Right ventricle myocardium superior (tissue), 1 donor: ENCODE measurements at places on chromosomes 3 and 15. TPM values are rescaled to one million over a fixed set of nuclear protein-coding genes. Genes with fewer than 3 reads are reported as not detected.

ZBED2 gene
- not detected for total RNA-seq

FES gene
- 17.1 TPM for total RNA-seq

TRPC1 gene
- total RNA-seq = 10.0 TPM

CLDN18 gene
- total RNA-seq = not detected

ADIPOQ gene
- total RNA-seq = 8.2 TPM

TSEN2 gene
- total RNA-seq = 24.6 TPM

TAMM41 gene
- total RNA-seq = 7.5 TPM

EFHB gene
- not detected for total RNA-seq

C3orf80 gene
- not detected for total RNA-seq

DNA sequence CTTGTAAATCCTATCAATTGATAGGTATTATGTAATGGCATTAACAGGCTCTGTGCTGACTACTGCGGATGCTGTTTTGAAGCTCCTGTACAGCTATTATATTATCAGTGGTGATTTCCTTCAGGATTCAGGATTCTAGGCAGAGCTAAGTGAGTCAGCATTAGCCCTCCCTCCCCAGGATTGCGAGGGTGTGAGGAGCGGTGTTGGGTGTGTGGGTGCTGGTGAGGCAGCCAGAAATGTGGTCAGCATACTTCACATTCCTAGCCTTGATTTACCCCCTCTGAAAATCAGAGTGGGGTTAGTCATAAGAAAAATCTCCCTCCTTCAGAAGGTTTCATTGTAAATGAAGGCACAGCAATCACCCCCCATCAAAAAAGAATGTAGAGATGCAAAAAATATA is 72.5 kb downstream of the SNTN start:
- DNase-seq = no peak

- no peak for DNase-seq
These were observed 393.1 kb downstream of the DIPK2A start for GRCh38 chr3:144364737-144365136.

DNA sequence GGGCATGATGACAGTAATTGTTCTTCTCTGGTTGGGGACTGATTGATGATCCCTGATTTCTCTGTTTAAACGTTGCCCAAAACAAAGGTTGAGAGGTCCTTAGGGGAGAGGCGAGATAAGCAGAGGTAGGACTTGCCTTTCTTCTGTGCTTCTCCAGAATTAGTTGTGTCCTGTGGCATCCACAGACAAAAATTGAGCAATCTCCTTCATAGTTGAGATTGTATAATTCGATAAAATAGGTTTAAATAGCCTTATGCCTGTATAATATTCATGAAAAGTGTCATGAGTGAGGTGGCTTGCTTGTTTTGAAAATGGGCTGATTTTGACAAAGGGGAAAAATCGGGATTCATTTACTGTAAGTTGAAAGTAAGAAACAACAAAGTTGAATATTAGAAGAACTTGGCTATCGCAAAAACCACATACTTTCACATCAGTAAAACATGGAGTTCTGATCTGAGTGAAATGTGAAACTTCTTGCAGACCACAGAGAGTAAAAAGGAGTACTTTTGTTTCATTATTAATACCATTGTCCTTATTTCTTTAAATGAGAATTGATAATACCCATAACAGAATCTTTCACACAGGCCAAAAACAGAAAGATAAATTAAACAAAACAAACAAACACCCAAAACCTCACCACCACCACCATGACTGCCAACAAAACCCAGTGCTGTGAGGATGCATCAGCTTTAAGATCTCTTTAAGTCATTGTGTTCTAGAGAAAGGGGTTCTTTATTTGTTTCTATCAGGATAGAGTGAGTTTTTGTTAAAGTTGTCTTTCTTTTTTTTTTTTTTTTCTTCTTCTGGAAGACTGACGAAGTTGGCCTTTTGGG is 155.7 kb downstream of the LPP start:
- no peak for DNase-seq

DNA sequence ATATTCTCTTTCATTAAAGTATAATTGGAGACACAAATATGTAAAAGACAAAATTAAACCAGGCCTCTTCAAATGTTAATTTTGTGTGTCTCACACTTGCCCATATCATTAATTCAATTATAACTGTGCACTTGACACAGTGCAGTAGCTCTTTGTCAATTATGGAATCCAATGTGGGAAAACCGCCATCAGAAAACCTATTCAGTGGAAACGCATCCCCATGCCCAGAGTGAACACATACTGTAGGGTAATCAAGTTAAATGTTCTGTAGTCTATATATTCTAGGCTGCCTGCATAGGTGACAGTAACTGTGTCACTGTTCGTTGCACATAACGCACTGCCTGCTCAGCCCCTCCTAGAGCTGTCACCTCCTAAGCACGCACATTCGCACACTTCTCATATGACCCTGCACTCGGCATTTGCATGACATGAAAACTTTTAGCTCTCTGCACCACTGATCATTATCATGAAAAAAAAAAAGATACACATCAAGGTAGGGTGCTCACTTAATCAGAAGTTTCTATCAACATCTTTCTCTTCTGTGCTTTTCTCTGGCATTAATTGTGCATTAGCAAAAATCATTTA is 63.2 kb downstream of the MEIS2 start:
- DNase-seq = no peak

- DNase-seq = no peak
These were observed 355.8 kb upstream of the IL12A start for GRCh38 chr3:159632851-159633250.

DNA sequence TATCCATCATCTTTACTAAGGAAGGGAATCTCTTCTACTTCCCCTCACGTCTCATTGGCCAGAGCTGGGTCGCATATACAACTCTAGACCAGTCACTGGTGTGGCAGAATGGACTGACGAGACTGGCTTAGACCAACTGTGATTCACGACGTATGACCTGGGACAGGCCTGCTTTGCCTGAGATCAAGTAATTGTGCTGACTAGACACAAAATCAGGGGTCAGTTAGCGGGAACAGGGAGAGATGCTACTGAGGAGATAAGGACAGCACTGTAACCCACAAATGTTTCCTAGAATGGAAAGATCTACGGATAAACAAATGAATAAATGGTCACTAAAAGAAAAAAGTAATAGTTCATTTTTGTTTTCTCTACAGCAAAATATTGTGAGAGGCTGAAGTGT is 308.3 kb downstream of the MAGI1 start:
- DNase-seq = no peak

DNA sequence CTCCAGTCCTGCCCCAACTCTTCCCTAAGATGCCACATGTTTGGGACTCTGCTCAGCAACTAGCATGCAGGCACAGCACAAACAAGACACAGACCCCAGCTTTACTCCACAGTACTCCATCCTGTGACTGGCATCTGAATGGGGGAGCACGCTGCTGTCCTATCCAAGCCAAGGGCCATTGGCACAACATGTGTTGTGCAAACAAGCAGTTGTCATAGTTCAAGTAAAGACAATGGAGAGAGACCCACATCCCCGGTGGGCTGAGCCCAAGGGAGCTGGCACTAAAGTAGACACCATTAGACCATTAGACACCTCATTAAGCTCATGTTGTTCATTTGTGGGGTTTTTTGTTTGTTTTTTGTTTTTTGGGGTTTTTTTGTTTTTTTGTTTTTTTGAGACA is 132.7 kb downstream of the CHSY1 start:
- DNase-seq = no peak

- no peak for DNase-seq
These were observed 170.3 kb downstream of the NSMCE3 start for GRCh38 chr15:29099131-29099880.

GRCh38 chr3:156017352-156018030 is 102.9 kb upstream of the KCNAB1 start:
- no peak for DNase-seq

DNA sequence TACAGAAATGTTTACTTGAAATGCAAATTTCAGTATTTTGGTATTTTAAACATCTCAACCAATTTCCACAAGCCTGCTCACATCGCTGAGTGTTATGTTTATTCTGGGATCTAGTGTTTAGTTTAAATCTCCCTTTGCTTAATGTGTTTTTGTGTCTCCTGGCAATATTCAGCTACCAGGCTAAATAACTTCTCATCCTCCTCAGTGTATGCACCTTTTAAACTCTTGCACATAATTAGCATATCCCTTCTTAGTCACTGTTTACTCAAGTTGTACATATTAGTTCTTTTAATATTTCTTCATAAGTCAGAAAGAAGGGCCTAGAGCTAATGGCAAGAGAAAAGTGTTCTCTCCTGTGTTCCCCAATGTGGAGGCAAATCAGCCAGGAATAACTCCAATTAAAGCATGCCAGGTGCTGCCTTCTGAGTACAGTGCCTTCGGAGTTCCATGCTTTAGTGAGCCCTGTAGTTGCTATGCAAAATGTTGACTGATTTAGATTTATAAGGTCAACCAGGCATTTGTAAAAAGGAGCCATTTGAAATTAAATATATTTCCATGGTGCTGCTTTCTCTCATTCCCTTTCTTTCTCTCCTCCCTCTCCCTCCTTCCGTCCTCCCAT is 234.3 kb downstream of the GAP43 start:
- no peak for DNase-seq
